ENCODE measurements at places on chromosomes 7 and 10.

GRCh38 chr10:21369697-21370096 lies 155.8 kb downstream of the SKIDA1 start:
- DNase-seq, result no peak

DNA sequence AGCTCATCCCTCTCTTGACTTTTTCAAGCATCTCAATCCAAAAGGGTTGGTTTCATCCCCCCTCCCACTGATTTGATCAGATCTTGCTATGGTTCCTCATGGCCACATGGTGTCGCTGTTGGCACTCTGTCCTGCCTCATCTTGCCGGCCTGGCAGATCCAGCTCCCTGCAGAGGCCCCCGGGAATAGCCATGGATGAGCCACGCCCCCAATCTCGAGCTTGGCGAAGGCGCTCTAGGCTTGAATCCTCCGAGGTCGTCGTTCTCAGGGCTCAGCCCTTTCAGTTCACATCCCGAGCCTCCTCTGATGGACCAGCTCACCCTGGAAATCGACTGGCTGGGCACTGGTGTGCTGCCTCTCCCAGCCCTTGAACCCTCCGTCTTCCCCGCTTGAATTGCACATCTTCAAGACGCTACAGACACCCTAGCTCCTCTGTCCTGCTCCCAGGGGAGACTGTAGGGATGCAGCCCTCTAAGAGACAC lies 628.7 kb downstream of the TYW1 start:
- DNase-seq, result peak; percentile 69

- no peak for DNase-seq
Measured at GRCh38 chr7:21495731-21496130, 47.1 kb upstream of the DNAH11 start.

- no peak for DNase-seq
Measured at GRCh38 chr7:84091318-84091717, 103.3 kb downstream of the SEMA3A start.

DNA sequence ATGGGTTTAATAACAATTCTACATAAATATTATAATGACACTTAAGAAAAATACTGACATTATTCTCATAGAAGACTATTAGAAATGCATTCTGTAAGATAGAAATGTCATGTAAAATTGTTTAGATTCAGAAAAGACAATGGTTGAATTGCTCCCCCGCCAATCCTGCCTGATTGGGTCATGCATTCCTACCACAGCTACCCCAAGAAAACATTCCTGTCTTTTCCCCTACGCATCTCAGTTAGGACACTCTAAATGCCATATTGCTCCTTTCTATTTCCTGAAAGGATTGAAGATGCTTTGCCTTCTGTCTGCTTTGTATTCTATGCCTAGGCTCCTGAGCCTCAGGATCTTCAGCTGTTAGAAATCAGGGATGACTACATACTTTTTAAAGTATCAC lies 109.4 kb downstream of the DGKB start:
- no peak for DNase-seq
